ENCODE measurements at places on chromosomes 4 and X.
A peak's percentile ranks its signal among the peaks of the same experiment; 100 is the strongest.

DNA sequence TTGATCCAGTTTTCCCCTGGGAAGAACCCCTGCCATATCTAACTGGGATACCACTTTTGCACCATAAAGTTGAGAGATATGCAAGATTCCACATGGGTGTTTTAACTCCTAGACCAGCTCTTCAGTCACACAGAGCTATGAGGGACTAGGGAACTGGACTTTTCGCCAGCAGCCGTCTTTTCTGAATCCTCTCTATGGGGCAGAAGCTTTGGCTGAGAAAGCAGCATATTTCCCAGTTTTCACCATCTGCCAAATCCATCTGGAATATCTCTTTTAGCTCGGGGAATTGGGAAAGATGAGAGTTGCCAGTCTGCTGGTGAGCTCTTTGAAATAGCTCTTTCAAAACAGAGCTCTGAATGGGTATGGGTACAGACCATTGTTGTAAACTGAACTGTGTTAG, 20.9 kb downstream of the APOOL start:
- DNase-seq, result no peak

DNA sequence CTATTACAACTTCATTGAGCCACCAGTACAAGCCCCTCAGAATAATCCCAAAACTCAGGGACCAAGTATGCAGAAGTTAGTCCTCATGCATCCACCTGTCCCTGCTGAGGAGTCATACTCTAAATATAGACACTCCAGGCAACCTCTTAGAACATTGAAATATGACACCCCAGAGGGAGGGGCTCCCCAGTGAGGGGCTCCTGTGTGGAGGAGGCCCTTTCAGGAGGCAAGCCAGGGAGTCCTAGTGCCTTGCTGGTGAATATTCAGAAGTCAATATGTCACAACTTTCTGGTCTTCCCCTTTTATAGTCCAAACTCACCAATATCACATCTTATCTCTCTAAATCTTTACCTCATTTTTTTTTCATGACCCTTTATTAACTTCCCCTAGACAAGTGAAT, 1.6 kb upstream of the ARMCX6 start:
- DNase-seq, result no peak

GRCh38 chr4:109969919-109970318, 57.2 kb downstream of the EGF start:
- DNase-seq, result no peak

- no peak for DNase-seq
Observed at GRCh38 chr4:74391890-74392475, 27.0 kb downstream of the EREG start.

GRCh38 chr4:145690610-145691009, 10.7 kb downstream of the C4orf51 start:
- DNase-seq, result no peak

DNA sequence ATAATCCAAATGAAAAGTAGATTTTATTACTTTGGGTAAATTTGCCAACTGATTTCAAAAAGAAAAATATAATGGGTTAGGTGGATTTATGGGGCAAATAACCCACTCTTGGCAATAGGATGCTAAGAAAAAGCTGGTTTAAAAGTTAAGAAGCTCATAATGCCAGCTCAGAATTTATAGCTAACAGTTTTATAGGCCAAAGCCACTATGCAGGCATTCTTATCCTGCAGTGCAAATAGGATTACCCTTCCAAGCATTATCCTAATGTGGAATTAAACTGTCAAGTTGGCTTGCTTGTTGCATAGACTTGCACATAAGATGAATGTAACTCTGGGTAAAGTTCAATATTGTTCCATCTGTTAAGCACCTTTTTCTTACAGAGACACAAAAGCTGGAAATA, 703.0 kb downstream of the PCDH18 start:
- DNase-seq, result no peak

DNA sequence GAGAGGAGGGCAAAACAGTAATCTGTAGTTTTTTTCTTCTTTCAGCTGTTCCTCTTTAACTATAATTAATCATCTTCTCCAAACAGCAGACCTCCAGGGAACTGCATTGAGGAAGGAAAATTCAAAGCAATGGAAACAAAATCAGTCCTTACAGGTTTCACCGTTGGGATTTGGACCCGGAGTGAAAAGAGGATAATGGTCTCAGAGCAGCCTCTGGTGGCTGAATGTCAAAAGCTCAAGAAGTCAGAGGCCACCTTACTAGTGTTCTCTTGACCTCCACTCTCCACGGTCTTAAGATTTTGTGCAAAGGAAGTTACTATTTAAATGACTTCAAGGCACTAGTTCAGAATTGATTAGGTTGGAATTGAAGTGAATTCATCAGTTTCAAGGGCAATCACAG, 16.0 kb upstream of the MID1 start:
- DNase-seq, result no peak

- DNase-seq, result no peak
Observed at GRCh38 chr4:82891707-82892466, 934 bp upstream of the SEC31A start.

GRCh38 chr4:57854748-57855147, 744.6 kb upstream of the IGFBP7 start:
- DNase-seq, result no peak

- no peak for DNase-seq
Observed at GRCh38 chrX:17567821-17568220, 169.5 kb upstream of the SCML1 start.

GRCh38 chr4:122163767-122164166, 11.6 kb downstream of the BLTP1 start:
- DNase-seq, result no peak

GRCh38 chr4:158857951-158858350, 89.1 kb downstream of the FNIP2 start:
- no peak for DNase-seq

DNA sequence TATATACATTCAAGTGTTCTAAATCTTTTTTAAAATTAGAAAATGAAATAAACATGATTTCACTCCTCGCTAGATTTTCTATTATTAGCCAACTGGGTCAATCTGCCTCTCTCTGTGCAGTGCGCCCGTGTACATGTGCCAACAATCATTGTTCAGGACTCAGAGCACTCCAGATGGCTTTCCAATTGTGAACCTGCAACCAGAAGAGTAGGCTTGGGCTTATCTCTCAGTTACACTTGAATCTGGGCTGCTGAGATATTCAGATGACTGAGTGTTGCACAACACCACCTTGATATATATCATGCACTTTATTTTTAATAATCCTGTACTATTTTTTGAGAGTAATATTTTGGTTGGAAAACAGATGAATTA, 184.0 kb upstream of the FSTL5 start:
- no peak for DNase-seq

DNA sequence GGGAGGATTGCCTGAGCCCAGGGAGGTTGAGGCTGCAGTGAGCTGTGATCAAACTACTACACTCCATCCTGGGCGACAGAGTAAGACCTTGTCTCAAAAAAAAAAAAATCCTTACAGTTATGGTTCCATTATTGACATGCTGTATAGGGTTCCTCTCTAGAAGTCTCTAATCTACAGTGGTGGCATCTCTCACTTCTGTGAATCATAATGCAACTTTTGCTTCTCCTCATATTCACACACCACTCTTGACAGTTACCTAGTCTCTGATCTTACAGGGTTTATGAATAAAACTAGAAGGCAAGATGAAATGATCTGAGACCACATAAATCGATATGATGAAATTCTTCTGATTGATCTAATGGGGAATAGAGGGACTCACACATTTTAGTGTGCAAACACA, 40.6 kb downstream of the DOCK11 start:
- no peak for DNase-seq

GRCh38 chrX:120428309-120428708, 40.8 kb downstream of the LAMP2 start:
- DNase-seq, result no peak

DNA sequence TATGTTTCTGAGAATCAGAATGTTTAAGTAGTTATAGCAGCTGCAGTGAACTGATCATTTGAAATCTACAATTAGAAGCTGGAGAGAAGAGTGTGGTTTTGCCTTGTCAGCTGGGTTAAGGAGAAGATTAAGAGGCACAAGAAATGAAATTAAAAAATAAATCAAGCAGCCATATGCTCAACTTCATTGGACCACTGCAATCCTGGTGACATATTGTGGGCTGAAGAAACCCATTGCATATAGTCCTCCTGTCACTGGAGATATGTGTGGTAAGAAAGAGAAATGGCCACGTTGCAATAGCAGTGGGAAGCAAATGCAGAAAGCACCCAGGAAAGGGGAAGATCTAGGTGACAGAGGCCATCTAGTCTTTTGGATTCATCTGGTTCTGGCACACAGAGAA, 63.0 kb downstream of the INTS12 start:
- no peak for DNase-seq

DNA sequence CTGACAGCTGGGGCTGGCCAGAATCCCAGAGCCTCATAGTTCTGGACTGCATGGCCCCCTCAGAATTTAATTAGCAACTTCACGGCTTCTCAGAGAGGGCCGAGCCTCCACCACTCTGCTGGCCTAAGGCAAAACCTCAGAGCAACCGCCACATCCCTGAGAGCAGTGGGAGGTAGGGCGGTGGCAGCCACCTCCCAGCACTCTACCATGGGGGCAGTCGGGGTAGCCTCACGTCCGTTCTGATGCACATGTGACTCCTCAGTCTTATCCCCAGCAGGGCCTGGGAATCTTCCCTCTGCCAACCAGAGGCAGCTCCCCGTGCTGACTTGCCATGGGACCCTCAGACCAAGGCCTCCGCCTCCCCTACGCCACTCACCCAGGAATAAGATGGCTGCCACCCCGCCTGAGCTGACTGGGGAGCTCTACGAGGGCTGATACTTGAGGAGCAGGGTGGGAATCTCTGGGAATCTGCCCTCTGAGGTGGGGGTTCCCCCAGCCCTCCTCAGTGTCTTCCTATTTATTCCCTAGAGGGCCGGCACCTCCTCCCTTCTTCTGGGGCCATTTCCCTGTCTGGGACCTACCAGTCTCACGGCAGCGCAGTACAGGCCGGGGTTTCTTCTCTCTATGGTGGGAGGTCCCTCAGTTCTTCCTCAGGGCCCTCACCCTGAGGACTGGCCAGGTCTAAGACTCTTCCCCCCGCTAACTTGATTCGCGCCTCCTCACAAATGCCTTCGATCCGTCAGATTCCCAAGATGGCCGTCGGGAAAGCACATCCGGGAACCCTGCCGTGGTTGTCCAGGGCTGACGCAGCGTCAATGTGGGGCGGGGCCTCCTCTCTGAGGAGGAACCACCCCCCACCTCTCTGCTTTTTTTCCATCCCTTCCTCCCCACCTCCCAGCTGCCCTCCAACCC, at the start of gene MAGEC2:
TSS of gene MAGEC2 (minus strand) at position 769 of the 912 bp plus-strand sequence. CDS start 1,303 bp downstream, outside the sequence.
- no peak for DNase-seq

DNA sequence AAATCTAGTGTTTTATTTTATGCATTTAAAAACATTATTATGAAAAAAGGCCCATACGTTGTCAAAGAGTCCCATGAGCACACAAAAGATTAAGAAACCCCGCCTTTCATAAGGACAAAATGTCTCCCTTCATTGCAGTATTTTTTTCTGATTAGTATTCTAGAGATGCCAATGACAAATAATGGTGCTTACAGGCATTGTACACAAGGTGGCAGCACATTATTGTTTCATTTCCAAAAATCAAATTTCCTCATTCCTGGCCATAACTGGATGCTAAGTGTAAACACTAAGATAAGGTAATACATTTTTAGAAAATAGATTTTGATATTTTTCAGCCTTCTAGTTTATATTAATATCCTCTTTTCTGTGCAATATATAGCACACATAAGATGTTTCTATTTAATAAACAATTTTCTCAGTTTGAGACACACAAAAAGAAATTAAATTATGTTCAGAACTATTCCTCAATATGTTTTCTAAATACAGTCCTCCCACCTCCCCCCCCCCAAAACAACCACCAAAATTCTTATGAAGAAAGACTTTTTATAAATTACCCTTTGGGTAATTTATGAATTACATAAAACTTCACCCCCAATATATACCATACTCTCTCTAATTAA, 47.7 kb downstream of the TIGD2 start:
- no peak for DNase-seq

- no peak for DNase-seq
Observed at GRCh38 chr4:16582526-16582925, 315.9 kb downstream of the LDB2 start.

GRCh38 chr4:185255868-185256267, 46.5 kb downstream of the SNX25 start:
- peak; percentile 14 for DNase-seq

GRCh38 chr4:71558248-71558647, 219.4 kb downstream of the SLC4A4 start:
- no peak for DNase-seq

DNA sequence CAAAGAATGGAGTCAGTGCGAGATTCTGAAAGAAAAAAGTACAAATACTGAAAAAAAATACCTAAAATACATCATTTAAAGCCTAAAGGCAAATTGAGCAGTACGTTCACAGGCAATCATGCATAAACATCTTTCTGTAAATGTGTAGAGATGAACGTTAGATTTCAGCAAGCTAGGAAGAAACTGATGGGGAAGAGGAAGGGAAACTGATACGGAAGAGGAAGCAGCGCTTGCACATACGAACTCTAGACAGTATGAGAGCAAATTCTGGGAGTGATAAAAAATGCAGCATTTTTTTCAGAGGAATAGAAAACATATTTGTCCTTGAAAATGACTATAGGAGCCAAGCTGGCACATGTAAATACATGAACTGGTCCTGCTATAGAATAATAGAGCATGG, 9.4 kb downstream of the ANKRD50 start:
- DNase-seq, result no peak

DNA sequence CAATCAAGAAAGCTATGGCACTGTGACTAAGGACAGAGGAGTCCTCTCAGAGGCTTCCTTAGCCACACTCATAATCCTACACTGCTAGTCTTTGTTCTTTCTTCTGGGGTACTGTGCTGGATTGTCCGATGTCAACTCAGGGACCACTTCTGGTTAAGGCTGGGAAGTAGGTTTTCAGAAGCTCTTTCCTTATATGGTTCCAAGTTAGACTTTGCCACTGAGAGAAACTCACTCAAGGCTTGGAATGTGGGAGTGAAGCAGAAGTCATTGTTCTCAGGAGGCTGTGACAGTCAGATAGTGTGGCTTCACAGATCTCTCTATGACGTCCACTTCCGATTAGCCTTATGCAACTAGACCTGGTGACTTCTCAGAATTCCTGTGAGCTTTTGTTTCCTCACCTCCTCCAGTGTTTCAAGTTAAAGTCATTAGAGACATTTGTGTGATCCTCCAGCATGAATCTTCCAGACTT, 317.3 kb upstream of the F9 start:
- no peak for DNase-seq

GRCh38 chr4:48022192-48022799, 5.7 kb downstream of the NIPAL1 start:
- no peak for DNase-seq

DNA sequence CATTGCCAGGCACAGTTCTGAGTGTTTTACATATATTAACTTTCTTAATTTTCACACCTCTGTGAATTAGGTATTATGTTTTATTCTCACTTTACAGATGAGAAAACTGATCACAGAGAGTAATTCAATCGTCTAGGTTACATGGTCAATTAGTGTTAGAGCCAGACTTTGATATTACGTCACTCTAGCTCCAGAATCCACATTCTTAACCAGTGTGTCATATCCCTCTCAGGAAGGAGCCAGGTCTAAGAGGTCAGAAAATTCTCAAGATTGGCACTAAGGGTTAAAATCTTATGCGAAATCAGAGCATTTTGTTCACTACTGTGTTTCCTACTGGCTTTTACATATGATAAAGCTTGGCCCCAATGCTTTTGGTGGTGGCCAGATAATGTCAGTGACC, 7.4 kb downstream of the DMP1 start:
- DNase-seq, result no peak

- DNase-seq, result no peak
Observed at GRCh38 chr4:133146574-133147241, 2.4 kb upstream of the PCDH10 start.

Measured in CD4-positive, alpha-beta T cell treated with Interleukin-1 beta for 1 hour (primary cell).